ENCODE measurements at places on chromosomes 4 and X. TPM values are rescaled to one million over a fixed set of nuclear protein-coding genes. Genes with fewer than 3 reads are reported as not detected.

The TMPRSS11B gene
- not detected for total RNA-seq

The SATL1 gene
- total RNA-seq = not detected

- no peaks in the 10 kb centered on the region for H3K27me3 ChIP-seq
- H3K4me1 ChIP-seq = no peaks in the 10 kb centered on the region
- no peak overlapping the region for H3K4me3 ChIP-seq
- H3K27ac ChIP-seq = no peak overlapping the region
- H3K36me3 ChIP-seq = no peaks in the 10 kb centered on the region
These were observed 253.6 kb downstream of the PPP1R2C start for GRCh38 chrX:42524379-42524778.

The TMPRSS11F gene
- not detected for total RNA-seq

The FDCSP gene
- total RNA-seq = not detected

DNA sequence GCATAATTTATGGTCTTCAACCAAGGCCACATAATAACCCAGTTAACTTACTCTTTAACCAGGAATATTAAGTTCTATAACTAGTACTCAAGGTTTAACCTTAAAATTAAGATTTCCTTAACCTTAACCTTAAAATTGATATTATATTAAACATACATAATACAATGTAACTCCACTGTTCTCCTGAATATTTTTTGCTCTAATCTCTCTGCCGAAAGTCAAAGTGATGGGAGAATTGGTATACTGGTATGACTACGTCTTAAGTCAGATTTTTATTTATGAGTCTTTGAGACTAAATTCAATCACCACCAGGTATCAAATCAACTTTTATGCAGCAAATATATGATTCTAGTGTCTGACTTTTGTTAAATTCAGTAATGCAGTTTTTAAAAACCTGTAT is 22.8 kb downstream of the EREG start:
- H3K36me3 ChIP-seq = no peaks in the 10 kb centered on the region
- no peak overlapping the region for H3K27ac ChIP-seq
- no peak for DNase-seq
- H3K4me3 ChIP-seq = no peak overlapping the region
- H3K4me1 ChIP-seq = no peaks in the 10 kb centered on the region

The FAM9C gene
- not detected for total RNA-seq

GRCh38 chrX:41982953-41983352 is 59.6 kb upstream of the CASK start:
- no peaks in the 10 kb centered on the region for H3K36me3 ChIP-seq
- no peaks in the 10 kb centered on the region for H3K4me1 ChIP-seq
- H3K27me3 ChIP-seq = no peaks in the 10 kb centered on the region
- no peak for DNase-seq
- H3K4me3 ChIP-seq = no peak overlapping the region
- H3K27ac ChIP-seq = no peak overlapping the region

DNA sequence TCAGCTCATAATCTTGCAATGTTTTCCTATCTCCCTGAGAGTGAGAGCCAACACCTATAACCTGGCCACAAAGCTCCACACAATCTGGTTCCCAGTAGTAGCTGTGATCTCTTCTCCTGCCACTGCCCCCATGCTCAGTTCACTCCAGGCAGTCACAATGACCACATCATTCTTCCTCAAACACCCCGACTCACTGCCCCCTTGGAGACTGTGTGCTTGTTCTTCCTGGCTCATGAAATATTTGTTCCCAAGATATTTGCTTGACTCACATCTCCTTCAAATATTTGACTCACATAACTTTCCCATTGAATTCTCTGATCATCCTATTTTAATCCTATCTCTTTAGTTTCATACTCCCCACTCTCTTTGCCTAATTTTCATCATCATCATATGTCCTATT is 173.7 kb downstream of the AREG start:
- no peaks in the 10 kb centered on the region for H3K27me3 ChIP-seq
- no peaks in the 10 kb centered on the region for H3K4me1 ChIP-seq
- DNase-seq = no peak
- H3K36me3 ChIP-seq = no peaks in the 10 kb centered on the region
- H3K27ac ChIP-seq = no peak overlapping the region
- H3K4me3 ChIP-seq = no peak overlapping the region

GRCh38 chr4:13445841-13446790 is 38.0 kb downstream of the RAB28 start:
- no peak overlapping the region for H3K27ac ChIP-seq
- H3K27me3 ChIP-seq = no peaks in the 10 kb centered on the region
- no peak overlapping the region for H3K4me3 ChIP-seq
- DNase-seq = no peak
- H3K4me1 ChIP-seq = no peaks in the 10 kb centered on the region
- no peaks in the 10 kb centered on the region for H3K36me3 ChIP-seq

DNA sequence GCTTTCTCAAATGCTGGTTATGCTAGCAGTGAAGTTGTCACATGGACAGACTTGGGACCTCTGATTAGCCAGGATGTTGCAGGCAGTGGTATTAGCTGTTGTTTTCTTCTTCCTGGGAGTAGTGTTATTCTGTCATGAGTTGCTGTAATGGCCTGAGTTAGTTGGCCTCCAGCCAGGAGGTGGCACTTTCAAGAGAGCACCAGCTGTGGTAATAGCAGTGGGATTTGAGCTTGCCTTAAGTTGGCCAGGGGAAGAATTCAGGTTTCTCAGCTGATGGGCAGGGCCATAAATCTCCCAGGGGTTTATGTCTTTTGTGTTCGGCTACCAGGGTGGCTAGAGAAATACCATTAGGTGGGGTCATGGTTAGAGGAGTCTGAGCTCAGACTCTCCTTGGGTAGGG is 132.6 kb downstream of the GLUD2 start:
- DNase-seq = no peak
- no peak overlapping the region for H3K4me3 ChIP-seq
- no peaks in the 10 kb centered on the region for H3K4me1 ChIP-seq
- no peaks in the 10 kb centered on the region for H3K36me3 ChIP-seq
- no peak overlapping the region for H3K27ac ChIP-seq

DNA sequence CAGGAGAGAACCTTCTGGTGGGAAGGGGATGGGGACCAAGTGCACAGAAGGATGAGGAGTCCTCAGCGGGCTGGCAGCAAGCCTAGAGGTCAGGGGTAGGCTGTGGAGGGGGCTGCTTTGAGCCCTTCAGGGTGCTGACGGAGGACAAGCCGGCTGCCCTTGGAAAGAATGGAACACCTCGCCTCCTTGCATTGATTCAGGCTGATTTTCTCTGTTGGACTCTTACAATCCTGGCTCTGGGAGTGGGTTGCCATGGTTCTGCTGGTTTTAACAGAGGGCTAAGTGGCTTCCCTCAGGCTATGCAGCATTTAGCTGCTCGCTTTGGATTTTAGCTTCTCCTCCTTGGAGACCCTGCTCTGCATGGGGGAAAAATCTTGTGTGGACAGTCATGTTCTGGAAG is 49.4 kb upstream of the CHRNA9 start:
- H3K27me3 ChIP-seq = no peaks in the 10 kb centered on the region
- H3K27ac ChIP-seq = no peak overlapping the region
- peaks cover 34% of the 10 kb centered on the region for H3K4me1 ChIP-seq
- H3K36me3 ChIP-seq = no peaks in the 10 kb centered on the region
- H3K4me3 ChIP-seq = no peak overlapping the region

The TRPC3 gene
- total RNA-seq = not detected

The SUPT20HL1 gene
- total RNA-seq = not detected

The AWAT2 gene
- total RNA-seq = not detected

The HMGN5 gene
- 3.3 TPM for total RNA-seq

- no peaks in the 10 kb centered on the region for H3K36me3 ChIP-seq
- no peak overlapping the region for H3K4me3 ChIP-seq
- H3K27me3 ChIP-seq = no peaks in the 10 kb centered on the region
- no peaks in the 10 kb centered on the region for H3K4me1 ChIP-seq
These were observed 419.3 kb upstream of the ADGRL3 start for GRCh38 chr4:60780874-60781273.

GRCh38 chr4:174873931-174874330 is 44.2 kb upstream of the ADAM29 start:
- no peak overlapping the region for H3K27ac ChIP-seq
- H3K36me3 ChIP-seq = no peaks in the 10 kb centered on the region
- no peak overlapping the region for H3K4me3 ChIP-seq
- no peak for DNase-seq
- H3K27me3 ChIP-seq = no peaks in the 10 kb centered on the region
- H3K4me1 ChIP-seq = no peaks in the 10 kb centered on the region

The C4orf36 gene
- total RNA-seq = not detected

The SMR3B gene
- total RNA-seq = not detected

- no peaks in the 10 kb centered on the region for H3K27me3 ChIP-seq
- peaks cover 9% of the 10 kb centered on the region for H3K4me1 ChIP-seq
- H3K36me3 ChIP-seq = no peaks in the 10 kb centered on the region
- no peak overlapping the region for H3K4me3 ChIP-seq
- DNase-seq = no peak
- H3K27ac ChIP-seq = no peak overlapping the region
These were observed 105.9 kb downstream of the TNIP2 start for GRCh38 chr4:2650276-2650675.

The FAM149A gene
- 3.2 TPM for total RNA-seq

DNA sequence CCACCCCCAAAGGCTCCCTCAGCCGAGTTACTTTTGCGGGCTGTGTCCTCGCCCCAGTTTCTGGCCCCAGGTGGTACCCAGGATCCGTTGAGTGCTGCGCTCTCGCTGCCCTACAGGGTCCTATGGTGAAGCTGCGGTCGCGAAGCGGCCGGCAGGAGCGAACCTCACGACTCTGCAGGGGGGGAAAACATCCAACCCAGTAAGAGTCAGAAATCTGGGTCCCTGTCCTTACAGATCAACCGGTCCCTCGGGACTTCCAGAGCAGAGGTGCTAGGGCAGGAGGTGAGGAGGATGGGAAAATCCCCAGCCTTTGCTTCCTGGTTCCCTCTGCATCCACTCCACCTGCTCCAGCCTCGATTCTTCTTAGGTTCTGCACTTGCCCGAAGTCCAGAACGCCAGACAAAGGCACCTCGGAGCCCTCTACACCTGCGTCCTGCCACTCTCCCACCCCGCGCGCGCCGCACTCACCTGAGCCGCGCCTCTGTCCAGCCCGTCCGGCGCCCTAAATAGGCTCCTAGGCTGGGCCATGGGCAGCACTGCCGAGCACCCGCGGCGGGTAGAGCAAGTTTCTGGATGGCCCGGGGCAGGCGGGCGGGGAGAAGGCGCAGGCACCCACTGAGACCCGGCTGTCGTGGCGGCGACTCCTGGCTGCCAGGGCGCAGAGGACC is at the start of gene HS3ST1:
TSS of gene HS3ST1 (minus strand) at position 664 of the 668 bp plus-strand sequence. CDS start 28,889 bp downstream, outside the sequence.
- peaks cover 33% of the 10 kb centered on the region for H3K27me3 ChIP-seq
- DNase-seq = no peak
- no peak within 1 kb of the TSS for H3K27ac ChIP-seq

GRCh38 chr4:78058591-78059523 is 1.7 kb downstream of the FRAS1 start:
- H3K27ac ChIP-seq = no peak overlapping the region
- peaks cover 4% of the 10 kb centered on the region for H3K27me3 ChIP-seq
- no peak for DNase-seq

The SPANXA1 gene
- total RNA-seq = not detected

The KANTR gene
- total RNA-seq = 14.9 TPM

The TBC1D8B gene
- 0.95 TPM for total RNA-seq

The CTAG1A gene
- not detected for total RNA-seq

DNA sequence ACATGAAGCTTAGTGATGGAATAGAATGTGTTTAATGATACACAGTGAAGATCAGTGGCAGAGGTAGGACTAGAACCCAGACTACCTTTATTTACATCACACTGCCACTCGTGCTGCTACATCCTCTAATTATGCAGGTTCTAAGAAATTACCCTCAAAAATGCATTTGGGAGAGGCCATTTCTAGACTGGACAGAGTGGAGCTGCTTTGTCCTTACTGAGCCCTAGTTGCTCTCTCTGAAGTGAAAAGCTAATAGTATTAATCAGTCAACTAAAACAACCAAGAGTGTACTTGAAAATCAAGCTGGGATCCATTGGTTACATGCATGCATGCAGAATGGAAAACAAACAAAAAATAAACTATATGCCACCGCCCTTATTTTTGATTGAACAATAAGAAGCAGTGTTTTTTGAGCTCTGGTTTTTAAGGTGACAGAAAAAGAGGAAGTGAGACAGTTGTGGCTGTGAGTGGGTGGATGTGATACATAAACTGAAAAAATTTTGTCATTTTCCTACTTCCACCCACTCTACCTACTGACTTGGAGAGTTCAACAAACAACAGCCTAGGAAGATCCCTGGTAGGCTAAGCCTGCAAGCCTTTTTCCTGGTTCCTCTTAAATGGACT is 6.8 kb upstream of the VSIG4 start:
- H3K27ac ChIP-seq = peak overlapping the region; percentile 66
- H3K4me1 ChIP-seq = peaks cover 10% of the 10 kb centered on the region
- H3K4me3 ChIP-seq = no peak overlapping the region
- H3K36me3 ChIP-seq = no peaks in the 10 kb centered on the region
- DNase-seq = no peak
